ENCODE measurements at places on chromosomes 2 and 18.
A peak's percentile ranks its signal among the peaks of the same experiment; 100 is the strongest.

- no peak for DNase-seq
- H3K4me1 ChIP-seq: no peaks in the 10 kb centered on the region
- H3K4me3 ChIP-seq: no peak overlapping the region
- no peaks in the 10 kb centered on the region for H3K27me3 ChIP-seq
Observed at GRCh38 chr18:7945882-7946281, 378.8 kb downstream of the PTPRM start.

GRCh38 chr2:9594366-9595054 is 36.3 kb downstream of the YWHAQ start:
- peaks cover 59% of the 10 kb centered on the region for H3K36me3 ChIP-seq
- no peaks in the 10 kb centered on the region for H3K27me3 ChIP-seq
- H3K4me1 ChIP-seq: peaks cover 61% of the 10 kb centered on the region
- DNase-seq: no peak
- H3K27ac ChIP-seq: peak overlapping the region; percentile 82
- peak overlapping the region; percentile 29 for H3K4me3 ChIP-seq

GRCh38 chr2:232422051-232422450 is 15.4 kb downstream of the ALPG start:
- peaks cover 4% of the 10 kb centered on the region for H3K36me3 ChIP-seq
- no peak overlapping the region for H3K4me3 ChIP-seq
- no peak for DNase-seq
- H3K4me1 ChIP-seq: peaks cover 9% of the 10 kb centered on the region
- H3K27ac ChIP-seq: no peak overlapping the region
- H3K27me3 ChIP-seq: peaks cover 69% of the 10 kb centered on the region

GRCh38 chr2:24329700-24330099 is 30.6 kb downstream of the ITSN2 start:
- DNase-seq: no peak
- no peak overlapping the region for H3K27ac ChIP-seq
- no peaks in the 10 kb centered on the region for H3K27me3 ChIP-seq
- no peak overlapping the region for H3K4me3 ChIP-seq

DNA sequence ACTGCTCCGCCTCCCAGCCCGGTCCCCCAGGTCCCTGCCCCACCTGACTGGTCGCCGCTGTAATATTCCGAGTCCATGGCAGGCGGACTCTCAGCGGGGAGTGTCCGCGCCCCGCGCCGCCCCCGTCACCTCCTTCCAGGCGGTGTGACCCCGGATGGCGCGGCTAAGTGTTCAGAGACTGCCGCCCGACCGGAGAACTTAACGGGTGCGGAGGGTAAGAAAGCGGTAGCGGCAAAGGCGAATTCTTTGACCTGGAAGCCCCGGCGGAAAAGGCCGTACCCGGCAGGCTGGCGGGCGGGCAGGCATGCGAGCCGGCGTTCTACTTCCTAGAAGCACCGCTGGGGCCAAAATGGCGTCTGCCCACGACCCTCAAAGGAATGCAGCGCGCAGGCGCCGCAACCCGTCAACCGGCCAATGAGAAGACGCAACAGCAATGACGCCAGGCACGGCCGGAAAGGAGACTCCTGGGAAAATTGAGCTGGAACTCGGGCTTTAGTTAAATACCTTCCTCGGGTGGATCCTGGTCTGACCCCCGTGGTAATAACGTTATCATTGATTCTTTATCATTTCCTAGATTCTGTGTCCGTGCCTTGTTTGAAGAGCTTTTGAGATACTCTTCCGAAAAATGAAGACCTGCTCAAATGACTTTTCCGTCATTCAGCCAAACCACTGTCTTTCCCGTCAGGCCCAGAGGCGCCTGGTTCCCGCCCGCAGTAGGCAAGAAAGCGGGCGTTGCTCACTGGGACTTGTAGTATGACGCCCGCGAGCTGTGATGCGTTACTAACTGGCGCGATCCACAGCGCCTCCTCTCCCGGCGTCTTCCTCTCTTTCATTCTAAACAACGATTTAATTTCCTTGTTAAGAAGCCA is at the start of gene IWS1:
Gene IWS1 (minus strand): TSS at position 358 of the 869 bp plus-strand sequence. CDS start 281 bp downstream, at position 77.
- H3K27ac ChIP-seq: peak within 1 kb of the TSS; percentile 91
- H3K4me3 ChIP-seq: peak within 1 kb of the TSS; percentile 95
- peaks cover 36% of the 10 kb centered on the region for H3K4me1 ChIP-seq
- peaks cover 7% of the 10 kb centered on the region for H3K27me3 ChIP-seq

DNA sequence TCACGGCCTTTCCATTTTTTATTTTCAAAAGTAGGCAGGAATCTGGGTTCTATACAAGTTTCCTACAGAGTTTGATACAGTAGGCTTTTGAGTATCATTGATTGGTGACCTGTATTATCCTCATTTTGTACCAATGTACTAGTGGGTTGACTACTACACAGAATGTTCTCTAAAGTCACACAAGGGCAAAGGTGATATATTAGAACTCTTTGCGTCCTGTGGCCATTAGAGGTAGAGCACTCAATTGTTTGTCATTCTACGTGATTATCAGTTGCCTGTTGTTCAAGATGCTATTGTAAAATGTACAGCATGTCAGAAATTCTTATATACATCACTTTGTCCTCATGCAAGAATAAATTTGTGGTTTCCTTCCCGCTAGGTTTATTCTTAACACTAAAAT is 24.8 kb downstream of the WDR75 start:
- H3K4me1 ChIP-seq: no peaks in the 10 kb centered on the region
- DNase-seq: no peak
- peaks cover 50% of the 10 kb centered on the region for H3K36me3 ChIP-seq
- H3K4me3 ChIP-seq: no peak overlapping the region

DNA sequence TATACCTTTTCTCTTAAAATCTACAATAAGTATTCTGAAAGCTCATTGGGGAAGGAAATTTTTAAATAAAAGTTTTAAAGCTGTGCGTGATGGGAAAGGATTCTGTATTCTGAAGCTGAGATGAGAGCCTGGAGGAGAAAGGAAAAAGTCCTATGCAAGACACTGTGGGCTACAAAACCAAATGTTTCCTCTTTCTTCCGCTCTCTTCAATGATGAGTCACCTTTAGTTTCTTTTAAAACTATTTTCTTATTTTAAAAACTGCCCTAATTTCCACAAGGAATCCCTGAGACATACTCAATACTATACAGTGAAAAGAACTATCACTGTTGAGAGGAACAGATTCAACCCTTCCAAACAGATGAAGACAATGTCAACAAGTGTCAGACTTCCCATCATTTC is 87.4 kb downstream of the INO80D start:
- no peak for DNase-seq
- peaks cover 12% of the 10 kb centered on the region for H3K36me3 ChIP-seq
- H3K27ac ChIP-seq: no peak overlapping the region
- no peaks in the 10 kb centered on the region for H3K27me3 ChIP-seq

DNA sequence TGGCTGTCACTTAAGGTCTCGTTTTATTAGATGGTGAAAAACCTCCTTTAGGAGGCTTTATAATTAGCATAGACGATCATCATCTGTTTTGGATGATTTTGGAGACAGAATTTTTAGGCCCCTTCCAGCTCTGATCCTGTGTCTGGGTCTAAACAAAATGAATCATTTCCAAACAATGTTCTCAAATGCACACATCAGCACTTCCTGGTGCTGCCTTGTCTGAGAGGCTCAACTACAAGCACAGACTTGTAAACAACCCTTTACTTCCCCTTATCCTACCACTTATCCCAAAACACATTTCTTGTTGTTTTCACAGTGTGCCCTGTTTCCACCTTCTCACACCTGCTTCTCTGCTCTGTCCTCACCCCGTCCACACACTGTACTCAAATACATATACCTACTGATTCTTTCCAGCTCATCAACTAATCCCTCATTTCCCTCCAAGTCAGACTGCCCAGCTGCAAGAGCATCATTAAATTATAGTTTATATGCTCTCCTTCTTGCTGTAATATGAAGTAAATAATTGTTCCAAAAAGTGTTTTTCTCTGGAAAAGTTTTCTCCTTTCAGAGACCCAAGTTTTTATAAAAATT is 71.2 kb upstream of the COL3A1 start:
- H3K27ac ChIP-seq: no peak overlapping the region
- no peaks in the 10 kb centered on the region for H3K4me1 ChIP-seq
- no peaks in the 10 kb centered on the region for H3K27me3 ChIP-seq
- DNase-seq: no peak
- no peaks in the 10 kb centered on the region for H3K36me3 ChIP-seq

DNA sequence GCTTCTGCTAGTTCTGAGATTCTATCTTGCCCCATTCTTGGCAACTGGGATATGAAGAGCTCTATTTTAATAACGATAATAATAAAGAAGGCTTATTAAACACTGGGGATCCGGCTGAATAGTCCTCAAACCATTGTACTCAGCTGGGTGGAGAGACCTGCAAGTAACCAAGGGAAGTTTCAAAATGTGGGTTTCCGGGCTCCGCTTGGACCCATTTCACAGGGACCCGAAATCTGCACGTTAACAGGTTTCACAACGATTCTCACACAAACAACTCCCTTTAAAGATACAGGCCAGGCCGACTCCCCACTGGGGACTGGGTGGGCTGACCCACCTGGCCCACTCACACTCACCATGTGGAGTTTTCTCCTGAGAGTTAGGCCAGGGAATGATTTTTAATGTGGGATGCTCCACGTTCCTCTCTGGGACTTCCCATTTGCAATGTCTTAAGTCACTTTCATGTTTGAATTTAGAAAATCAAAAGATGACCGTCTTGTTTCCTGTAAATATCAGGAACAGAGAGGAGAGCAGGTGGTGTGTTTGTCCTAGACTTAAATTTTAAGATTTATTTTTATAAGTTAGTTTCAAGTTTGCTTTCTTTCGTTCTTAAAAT is 96.3 kb downstream of the SH3RF3 start:
- no peak overlapping the region for H3K27ac ChIP-seq
- H3K4me1 ChIP-seq: peaks cover 3% of the 10 kb centered on the region
- no peak overlapping the region for H3K4me3 ChIP-seq
- H3K27me3 ChIP-seq: peaks cover 71% of the 10 kb centered on the region

- H3K4me3 ChIP-seq: no peak overlapping the region
- H3K4me1 ChIP-seq: peaks cover 11% of the 10 kb centered on the region
- no peak overlapping the region for H3K27ac ChIP-seq
Observed at GRCh38 chr18:58209326-58209725, 165.3 kb downstream of the NEDD4L start.

- no peaks in the 10 kb centered on the region for H3K27me3 ChIP-seq
- no peaks in the 10 kb centered on the region for H3K4me1 ChIP-seq
- H3K27ac ChIP-seq: no peak overlapping the region
- DNase-seq: no peak
Observed at GRCh38 chr2:238724728-238725127, 123.2 kb upstream of the TWIST2 start.

DNA sequence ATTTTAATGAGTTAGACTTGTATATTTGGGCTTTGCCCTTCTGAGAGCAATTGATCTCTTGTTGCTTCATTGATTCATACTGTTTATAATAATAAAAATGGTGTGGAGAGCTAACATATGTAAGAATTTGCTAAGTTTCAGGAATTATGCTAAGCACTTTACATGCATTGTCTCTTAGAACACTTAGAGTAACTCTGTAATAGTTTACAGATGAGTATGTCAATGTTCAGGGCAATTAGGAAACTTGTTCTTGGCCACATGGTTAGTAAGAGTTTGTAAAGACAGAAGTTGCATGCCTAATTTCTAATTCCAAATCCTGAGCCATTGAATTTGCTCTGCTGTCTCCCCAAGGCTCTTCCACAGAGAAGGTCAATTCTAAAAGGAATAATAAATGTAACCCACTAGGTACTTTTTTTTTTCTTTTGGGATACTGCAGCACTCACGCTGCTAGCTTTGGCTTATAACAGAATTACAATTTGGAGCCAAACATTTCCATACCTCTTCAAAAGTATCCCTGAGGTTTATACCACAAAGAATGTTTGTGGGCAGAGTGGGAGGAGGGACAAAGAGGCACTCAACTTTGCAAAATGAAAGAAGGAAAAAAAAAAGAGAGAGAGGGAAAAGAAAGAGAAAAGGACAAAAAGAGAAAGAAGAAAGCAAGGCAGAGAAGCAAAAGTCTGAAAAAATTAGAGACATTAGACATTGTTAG is 232.4 kb downstream of the CALCRL start:
- H3K4me1 ChIP-seq: no peaks in the 10 kb centered on the region
- H3K36me3 ChIP-seq: no peaks in the 10 kb centered on the region
- no peak for DNase-seq
- no peaks in the 10 kb centered on the region for H3K27me3 ChIP-seq
- H3K4me3 ChIP-seq: no peak overlapping the region

DNA sequence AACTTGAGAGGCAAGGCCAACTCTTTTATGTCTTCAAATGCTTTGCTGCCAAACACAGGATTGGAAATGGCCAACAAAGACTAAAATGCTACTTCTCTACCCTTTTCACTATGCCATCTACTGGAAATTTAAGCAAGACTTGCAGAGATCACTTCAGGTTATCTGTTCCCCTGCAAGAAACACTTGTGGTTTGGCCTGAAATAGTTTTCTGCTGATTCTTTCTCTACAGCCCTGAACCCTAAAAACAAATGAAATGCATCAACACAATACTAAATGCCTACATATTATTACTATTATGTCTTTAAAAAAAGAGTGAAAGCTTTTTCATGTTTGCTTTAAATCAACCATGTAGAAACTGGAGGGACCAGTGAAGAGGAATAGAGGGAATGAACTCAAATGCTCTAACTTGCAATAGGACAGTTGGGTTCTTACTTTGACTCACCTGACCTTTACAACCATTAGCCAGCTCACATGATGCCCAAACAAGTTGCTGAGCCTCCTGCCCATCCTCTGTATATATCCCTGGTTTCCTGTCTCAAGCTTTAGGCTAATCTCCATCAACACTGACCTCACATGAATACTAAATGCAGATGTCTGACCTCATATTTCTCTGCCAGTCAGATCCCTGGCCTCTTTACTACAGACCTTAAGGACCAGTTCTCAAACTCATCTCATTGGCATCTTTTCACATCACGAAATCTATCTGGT is 17.5 kb upstream of the ADAM17 start:
- H3K36me3 ChIP-seq: peaks cover 2% of the 10 kb centered on the region
- H3K27ac ChIP-seq: no peak overlapping the region
- peaks cover 20% of the 10 kb centered on the region for H3K4me1 ChIP-seq
- no peaks in the 10 kb centered on the region for H3K27me3 ChIP-seq
- no peak for DNase-seq
- no peak overlapping the region for H3K4me3 ChIP-seq

GRCh38 chr18:72774914-72775313 is 92.9 kb downstream of the NETO1 start:
- H3K36me3 ChIP-seq: no peaks in the 10 kb centered on the region
- no peaks in the 10 kb centered on the region for H3K27me3 ChIP-seq
- no peak overlapping the region for H3K27ac ChIP-seq
- DNase-seq: no peak
- no peaks in the 10 kb centered on the region for H3K4me1 ChIP-seq
- H3K4me3 ChIP-seq: no peak overlapping the region

GRCh38 chr2:197867624-197868023 is 63.2 kb downstream of the PLCL1 start:
- H3K27ac ChIP-seq: no peak overlapping the region
- no peaks in the 10 kb centered on the region for H3K27me3 ChIP-seq
- H3K36me3 ChIP-seq: no peaks in the 10 kb centered on the region
- H3K4me1 ChIP-seq: peaks cover 7% of the 10 kb centered on the region
- no peak overlapping the region for H3K4me3 ChIP-seq

- H3K4me3 ChIP-seq: no peak overlapping the region
- no peaks in the 10 kb centered on the region for H3K4me1 ChIP-seq
- H3K27me3 ChIP-seq: peaks cover 22% of the 10 kb centered on the region
- H3K27ac ChIP-seq: no peak overlapping the region
- no peak for DNase-seq
Observed at GRCh38 chr2:20560891-20561636, 89.8 kb downstream of the HS1BP3 start.

- H3K36me3 ChIP-seq: no peaks in the 10 kb centered on the region
- no peaks in the 10 kb centered on the region for H3K27me3 ChIP-seq
- no peaks in the 10 kb centered on the region for H3K4me1 ChIP-seq
- H3K4me3 ChIP-seq: no peak overlapping the region
- no peak for DNase-seq
- H3K27ac ChIP-seq: no peak overlapping the region
Observed at GRCh38 chr2:1588051-1588977, 156.0 kb downstream of the PXDN start.

GRCh38 chr2:208012449-208012848 is 12.9 kb downstream of the PLEKHM3 start:
- H3K4me1 ChIP-seq: peaks cover 12% of the 10 kb centered on the region
- H3K27me3 ChIP-seq: no peaks in the 10 kb centered on the region
- H3K36me3 ChIP-seq: no peaks in the 10 kb centered on the region
- no peak for DNase-seq

Measured in activated CD8-positive, alpha-beta memory T cell treated with anti-CD3 and anti-CD28 coated beads, Interleukin-2, amount 10 ng/mL, durations not matched to agents 7 days and 5 days (primary cell).